ELR (cell line): ENCODE measurements at places on chromosomes 2 and 18.

GRCh38 chr2:14944562-14945346 lies 312.2 kb downstream of the LRATD1 start:
- peak; percentile 68 for DNase-seq

DNA sequence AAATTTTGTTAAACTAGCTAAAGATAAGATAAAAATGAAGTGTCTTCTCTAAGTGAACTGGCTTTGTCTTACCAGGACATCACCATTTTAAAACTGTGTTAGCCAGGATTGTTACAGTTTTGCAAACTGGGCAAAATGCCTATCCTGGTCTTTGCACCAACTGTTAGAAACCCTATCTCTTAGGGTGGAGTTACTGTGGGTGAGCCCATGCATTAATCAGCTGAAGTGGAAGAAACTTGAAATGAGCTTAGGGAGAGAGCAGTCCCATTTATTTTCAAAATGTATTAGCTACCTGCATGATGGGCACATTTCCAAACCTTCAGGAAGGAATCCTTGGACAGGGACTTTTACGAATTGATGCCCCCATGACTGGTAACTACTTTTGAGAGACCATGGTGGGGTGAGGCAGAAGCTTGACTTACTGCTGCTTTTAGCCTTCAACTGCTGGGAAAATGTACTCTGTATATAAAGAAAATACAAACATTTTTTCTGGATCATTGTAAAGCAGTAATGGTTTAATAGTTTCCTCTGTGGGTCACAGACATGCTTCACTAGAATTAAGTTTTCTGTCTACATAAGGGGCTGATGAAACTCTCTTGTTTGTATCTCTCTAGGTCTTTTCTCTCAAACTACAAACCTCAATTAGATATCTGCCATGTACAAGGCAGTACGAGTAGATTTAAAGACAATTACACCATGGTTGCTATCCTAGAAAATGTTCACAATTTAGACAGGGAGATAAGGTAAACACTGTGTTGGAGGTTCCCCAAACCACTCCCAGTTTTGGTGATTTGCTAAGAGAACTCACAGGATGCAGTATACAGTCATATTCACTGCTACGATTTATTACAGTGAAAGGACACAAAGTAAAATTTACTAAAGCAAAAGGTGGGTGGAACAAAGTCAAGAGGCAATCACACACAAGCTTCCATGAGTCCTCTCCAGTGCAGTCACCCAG lies 321.4 kb upstream of the MMADHC start:
- DNase-seq, result peak; percentile 10

DNA sequence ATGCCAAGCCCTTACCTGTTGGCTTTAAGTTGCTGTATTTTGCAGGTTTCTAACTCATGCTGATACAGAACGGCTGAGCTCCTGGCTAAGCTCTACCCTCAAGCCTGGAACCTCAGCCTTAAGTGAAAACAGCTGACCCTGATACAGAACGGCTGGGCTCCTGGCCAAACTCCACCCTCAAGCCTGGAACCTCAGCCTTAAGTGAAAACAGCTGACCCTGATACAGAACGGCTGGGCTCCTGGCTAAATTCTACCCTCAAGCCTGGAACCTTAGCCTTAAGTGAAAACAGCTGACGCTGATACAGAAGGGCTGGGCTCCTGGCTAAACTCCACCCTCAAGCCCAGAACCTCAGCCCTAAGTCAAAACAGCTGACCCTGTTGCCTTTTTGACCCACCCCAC lies 17.6 kb upstream of the DNER start:
- DNase-seq, result peak; percentile 29

DNA sequence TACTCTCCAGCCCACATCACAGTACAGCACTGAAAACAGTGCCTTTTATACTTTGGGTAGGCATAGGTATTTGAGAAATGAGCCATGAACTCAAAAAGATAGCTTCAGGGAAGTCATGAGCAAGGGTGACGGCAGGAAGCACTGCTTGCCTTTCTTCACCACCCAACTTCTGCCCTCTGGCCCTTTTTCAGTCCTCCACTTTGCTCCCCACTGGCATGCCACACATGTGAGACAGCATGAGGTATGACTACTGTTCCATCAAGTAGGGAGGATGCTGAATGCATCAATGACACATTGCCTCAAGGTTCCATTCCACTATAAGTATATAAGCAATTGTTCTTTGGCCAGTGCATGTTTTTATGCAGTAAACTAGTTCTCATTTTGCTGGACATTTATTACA lies 373.0 kb downstream of the NRXN1 start:
- DNase-seq, result peak; percentile 0

GRCh38 chr2:185215497-185215896 lies 523.1 kb upstream of the FSIP2 start:
- DNase-seq, result peak; percentile 47

DNA sequence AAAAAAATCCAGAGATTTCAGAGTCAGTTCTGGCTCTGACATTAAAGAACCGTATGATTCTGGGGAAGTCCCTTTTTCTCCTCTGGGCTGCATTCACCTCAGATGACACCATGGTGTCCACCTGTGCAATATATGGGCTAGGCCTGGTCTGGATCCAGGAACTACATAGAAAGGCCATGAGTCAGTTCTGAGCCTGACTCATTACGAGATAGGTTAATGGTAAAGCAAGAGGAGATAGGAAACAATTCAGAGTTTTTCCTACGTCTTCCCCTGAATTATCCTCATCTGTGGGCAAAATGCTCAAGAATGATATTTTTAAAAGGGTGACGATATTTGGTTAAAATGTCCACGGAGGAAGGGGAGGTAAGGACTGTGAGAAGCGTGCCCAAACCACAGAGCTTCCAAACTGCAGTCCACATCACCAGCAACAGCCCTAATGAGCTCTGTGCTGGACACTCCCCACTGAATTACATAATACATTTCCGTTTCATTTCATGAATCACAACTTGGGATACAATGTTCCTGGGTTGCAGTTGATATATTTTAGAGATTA lies 180.1 kb upstream of the OSR1 start:
- peak; percentile 96 for DNase-seq

DNA sequence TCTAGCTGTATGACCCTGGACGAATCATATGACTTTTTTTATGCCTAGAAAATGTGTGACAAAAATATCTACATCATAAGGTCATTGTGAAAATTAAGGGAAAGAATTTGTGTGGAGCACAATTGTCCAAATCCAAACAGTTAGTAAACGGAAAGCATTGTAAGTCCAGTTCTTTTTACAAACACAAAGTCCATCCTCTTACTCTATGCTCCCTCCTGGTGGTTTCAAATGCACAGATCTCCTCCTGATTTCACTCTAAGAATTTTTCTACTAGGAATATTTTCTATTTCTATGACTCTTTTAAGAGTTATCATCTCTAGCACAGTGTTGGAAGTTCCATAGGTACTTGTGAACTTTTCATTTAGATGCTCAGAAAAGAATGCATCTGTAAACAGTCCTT lies 125.2 kb upstream of the ARL5A start:
- no peak for DNase-seq

GRCh38 chr2:83054751-83055150 lies 1404.3 kb downstream of the SUCLG1 start:
- peak; percentile 19 for DNase-seq

DNA sequence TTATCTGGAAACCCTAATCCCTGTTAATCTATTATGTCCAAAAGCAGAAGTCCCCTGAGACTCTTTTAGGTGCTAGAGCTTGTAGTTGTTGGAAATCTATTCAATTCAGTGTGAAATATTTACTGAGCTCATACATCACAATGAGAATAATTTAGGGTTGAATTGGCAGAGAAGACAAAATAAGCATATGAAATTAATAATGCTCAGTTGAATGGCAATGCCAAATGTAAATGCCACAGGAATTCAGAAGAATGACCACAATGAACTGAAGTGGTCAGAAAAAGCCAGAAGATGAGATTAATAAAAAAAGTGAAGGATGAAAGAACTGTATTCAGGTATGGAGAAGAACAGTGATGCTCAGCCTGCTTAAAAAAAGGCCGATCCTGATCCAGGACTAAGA lies 8.0 kb upstream of the STAT4 start:
- DNase-seq, result no peak
